ENCODE measurements at places on chromosomes 7 and 10.
A peak's percentile ranks its signal among the peaks of the same experiment; 100 is the strongest.

DNA sequence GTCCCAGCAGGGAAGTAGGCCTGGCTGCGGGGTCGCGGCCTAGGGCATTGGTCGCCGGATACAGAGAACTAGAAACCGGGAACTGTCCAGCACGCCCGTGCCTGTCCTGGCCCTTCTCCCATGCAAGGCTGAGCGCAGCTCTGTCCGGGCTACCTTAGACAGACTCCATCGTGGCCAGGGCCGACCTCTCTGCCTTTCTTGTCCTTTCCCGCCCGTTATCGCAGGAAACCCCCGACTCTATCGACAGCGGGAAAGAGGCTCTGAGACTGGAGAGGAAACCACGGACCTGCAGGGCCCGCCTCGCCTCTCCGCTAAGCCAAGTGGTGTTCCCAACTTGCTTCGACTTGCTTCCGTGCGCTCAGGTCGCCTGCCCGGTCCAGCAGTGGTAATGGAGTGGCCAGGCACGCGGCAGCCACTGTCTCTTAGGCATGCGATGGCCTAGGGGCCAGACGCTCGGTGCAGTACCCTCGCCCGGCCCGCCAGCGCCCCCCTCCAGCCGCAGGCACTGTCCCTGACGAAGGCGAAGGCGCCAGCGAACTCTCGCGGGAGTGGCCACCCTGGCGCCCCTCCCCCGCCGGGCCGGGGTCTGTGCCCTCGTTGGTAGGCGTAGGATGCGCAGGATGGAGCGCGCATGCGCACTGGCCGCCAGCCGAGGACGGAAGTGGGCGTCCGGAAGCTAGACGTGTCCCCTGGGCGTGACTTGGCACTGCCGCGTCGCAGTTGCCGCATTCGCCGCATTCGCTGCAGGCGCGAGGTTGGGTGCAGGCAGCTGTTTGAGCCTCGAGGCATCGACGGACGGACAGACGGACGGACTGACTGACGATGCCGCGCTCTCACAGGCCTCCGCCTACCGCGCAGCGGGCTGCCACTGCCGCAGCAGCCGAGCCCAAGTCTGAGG is 54.4 kb downstream of the MCMBP start:
- no peak for DNase-seq

DNA sequence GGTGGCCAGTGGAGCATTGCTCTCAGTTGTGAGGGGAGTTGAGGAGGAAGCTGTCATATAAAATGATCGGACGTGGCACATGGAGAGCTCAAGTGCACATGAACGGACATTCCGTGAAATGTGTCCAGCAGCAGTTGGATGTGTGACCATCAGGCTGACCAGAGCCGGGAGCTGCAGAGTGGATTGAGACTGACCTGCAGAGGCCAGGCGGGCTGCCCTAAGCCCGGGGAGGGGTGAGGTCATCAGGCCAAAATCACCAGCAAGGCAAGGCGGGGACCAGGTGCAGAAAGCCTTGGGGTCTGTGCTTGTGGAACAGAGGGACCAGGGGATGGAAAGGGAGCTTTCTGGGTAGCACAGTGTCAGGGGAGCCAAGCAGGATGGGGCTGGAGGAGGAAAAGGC is 279.5 kb downstream of the CELF2 start:
- DNase-seq = no peak

DNA sequence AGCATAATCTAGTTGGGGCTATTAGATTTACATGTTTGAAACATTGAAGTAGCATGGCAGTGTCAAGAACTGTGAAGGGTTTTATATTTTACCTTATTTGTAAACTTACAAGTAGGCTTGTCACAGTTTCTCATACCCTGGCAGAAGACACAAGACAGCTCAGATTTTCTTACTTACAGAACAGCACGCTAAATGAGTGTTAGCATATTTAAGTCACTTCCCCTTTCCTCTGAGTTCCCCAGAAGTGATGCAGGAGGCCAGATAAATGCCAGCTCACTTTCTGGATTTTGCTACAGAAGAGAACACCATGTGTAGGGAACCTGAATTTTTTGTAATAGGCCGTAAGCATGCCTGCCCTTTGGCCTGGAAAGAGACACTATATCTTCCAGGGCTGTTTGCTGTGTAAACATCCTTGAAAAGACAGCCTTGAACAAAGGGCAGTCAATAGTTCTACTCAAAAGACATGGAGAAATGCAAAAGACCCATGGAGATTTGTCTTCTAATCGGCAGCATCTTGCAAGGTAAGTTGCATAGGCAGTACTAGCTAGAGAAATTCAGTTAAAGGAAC is 279.1 kb downstream of the PHF14 start:
- DNase-seq = no peak

GRCh38 chr10:13152296-13152695 is 9.1 kb upstream of the MCM10 start:
- DNase-seq = no peak

GRCh38 chr10:42543840-42544372 is 94.5 kb downstream of the ZNF33B start:
- no peak for DNase-seq

DNA sequence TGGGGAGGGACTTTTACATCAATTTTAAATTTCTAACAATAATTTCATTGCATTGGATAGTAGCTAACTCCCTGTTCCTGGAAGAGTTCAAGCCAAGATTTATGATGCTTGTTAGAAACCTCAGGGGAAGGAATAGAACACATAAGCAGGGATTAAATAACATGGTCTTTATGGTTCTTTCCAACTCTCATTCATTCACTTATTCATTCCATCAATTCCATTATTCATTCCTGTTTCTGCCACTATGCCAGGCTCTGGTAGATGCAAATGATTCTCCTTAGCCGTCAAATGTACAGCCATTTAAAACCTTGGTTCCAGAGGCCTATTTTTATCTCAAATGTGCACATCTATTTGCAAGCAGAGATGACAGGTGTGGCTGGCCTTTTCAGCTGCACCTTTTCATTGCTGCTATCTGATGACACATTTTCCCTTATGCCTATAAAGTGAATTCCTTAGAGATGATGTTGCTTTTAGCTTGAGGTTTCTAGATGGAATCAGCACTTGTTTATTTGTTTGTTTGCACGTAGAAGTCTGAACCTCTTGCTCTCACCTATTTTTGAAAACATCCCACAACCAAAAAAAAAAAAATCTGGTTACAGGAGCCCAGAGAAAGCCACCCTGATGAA is 205.7 kb upstream of the IGFBP3 start:
- no peak for DNase-seq

DNA sequence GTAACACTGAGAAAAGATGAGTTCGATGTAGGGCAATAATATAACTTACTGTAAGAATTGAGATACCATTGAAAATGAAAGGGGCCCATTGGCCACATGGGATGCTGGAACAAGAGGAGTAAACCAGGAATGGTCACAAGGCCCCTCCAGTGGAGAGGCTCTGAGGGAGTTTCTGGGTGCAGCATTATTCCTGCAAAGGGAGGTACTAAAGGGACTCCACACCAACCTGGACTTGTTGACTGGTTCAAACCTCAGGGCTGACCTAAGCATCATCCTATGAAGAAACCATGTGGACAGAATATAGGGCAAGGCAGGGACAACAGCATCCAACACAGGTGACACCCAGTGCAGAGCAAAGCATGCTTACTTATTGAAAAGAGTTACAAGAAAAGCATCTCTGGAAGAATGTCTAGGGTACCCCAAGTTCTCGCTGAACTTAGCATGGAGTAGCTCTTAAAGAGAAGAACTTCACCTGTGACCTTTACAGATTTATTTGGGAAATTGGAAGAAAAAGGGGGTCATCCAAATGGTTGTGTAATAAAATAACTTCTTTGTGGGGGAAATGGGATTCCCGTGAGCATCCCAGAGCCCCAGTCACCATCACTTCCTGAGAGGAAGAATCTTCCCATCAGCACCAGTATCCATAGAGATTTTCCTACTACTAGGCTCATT is 34.7 kb downstream of the PRSS2 start:
- no peak for DNase-seq

GRCh38 chr7:44540592-44541027 is 520 bp downstream of the NPC1L1 start:
- DNase-seq = no peak

DNA sequence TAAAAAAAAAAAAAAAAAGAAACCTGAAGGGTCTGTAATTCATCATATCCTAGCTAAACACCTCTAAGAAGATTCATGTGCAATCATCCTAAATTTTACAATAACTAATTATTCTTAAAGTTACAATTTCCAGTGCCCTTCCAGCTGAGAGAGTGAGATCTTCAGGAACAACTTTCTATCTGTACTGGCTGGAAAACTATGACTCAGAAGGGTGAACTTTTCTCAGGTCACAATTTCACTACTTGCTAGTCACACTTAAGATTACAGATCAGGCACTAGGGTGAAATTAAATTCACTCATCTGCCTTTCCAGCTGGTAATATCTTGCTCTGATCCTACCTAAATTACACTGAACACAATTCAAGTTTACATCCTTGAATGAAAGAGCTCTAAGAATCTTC is 158.8 kb downstream of the ANK3 start:
- no peak for DNase-seq

DNA sequence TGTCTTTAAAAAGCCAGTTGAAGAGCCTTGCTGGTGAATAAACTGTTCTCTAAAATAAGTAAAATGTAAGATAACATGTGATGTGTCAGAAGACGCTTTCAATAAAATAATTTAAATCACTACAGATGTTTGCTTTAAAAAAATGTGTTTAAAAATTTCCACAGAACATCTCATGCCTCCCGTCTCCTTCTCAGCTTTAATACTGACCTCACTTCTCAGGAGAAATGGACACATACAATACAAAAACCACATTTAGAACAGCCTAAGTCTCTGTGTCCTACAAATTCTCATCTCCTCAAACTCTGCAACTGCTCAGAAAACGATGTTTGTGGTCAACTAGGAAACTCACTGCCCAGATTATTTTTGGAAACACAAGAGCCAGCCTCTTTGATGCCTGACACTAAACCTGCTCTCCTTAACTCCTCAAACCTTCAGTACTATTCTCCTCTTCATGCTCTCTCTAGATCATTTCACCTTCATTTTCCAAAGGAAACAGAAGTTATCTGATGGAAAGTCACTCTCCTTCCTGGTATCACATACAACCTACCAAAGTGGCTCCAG is 120.3 kb downstream of the ZNF438 start:
- DNase-seq = peak; percentile 37

GRCh38 chr7:73761854-73762658 is 8.0 kb downstream of the CLDN3 start:
- no peak for DNase-seq

DNA sequence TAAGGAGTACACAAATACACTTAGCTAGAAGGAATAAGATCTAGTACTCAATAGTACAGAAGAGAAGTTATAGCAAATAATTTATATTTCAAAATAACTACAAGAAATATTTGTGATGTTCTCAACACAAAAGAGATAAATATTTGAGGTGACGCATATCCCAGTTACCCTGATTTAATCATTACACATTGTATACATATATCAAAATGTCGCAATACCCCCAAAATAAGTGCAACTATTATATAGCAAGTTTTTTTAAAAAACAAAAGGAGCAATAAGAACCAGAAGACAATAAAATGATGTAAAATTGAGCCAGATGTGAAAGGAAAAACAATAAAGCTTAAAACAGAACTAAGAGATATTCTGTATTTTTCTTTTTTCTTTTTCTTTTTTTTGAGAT is 59.3 kb upstream of the KIAA1217 start:
- DNase-seq = no peak

GRCh38 chr7:155860461-155860839 is 48.2 kb upstream of the SHH start:
- no peak for DNase-seq

GRCh38 chr10:25972631-25973030 is 38.6 kb downstream of the MYO3A start:
- DNase-seq = no peak
